Omental fat pad (tissue), 4 donors: ENCODE measurements at places on chromosomes 2 and 18. TPM values are rescaled to one million over a fixed set of nuclear protein-coding genes. Genes with fewer than 3 reads are reported as not detected.

ARID5A gene
- 26.2 TPM for total RNA-seq

PHLPP1 gene
- total RNA-seq, result 18.0 TPM

ITPRIPL1 gene
- total RNA-seq, result 6.7 TPM

ITGB6 gene
- not detected for total RNA-seq

GALR1 gene
- total RNA-seq, result not detected

TFCP2L1 gene
- 2.0 TPM for total RNA-seq

HOXD10 gene
- 1.1 TPM for total RNA-seq

TGFA gene
- total RNA-seq, result 1.2 TPM

NT5C1B gene
- total RNA-seq, result not detected

MYO5B gene
- 31.0 TPM for total RNA-seq

DNA sequence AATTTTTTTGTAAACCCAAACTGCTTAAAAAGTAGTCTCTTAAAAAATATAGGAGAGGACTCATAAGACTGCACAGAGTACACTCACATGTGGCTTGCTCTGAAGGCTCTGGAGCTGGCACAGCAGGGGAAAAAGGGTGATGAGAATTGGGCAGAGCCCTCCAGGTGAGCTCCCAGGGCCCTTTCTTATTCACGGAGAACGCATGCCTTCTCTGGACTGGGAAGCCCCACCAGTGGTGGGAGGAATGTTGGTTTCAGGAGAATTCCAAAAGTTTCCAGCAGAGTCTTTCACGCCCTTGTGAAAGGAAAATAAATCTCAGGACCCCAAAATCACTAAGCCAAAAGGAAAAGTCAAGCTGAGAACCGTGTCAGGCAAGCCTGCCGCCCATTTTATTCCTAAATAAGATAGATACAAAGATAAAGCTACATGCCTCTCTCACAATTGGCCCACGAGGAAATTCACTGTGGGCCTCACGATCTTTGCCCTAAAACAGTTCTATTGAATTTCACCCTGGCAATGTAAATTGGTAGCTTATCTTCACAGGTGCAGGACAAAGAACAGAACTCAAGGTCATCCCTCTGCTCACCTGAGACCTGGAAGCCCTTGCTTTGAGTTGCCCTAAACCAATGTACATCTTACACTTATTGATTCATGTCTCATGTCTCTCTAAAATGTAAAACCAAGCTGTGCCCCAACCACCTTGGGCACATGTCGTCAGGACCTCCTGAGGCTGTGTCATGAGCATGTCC is 15.5 kb upstream of the MC5R start:
- no peak for DNase-seq

DNA sequence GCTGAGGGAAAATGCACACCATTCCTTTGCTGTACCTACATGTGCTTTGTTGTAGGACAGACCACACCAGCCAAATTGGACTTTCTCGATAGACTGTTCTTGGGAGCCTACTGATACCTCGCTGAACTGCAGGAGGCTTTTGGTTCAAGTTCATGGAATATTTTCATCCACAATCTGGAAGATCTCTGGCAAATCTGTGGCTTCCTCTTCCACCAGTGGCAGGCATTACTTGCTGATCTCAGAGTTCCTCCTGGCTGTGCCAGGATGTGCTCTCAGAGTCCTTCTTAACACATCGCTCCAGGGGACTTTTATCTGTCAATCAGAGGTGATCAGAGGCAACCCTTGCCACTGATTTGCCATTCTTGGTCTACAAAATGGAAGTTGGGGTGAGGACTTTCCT is 87.7 kb downstream of the PTGR3 start:
- DNase-seq, result no peak

DNA sequence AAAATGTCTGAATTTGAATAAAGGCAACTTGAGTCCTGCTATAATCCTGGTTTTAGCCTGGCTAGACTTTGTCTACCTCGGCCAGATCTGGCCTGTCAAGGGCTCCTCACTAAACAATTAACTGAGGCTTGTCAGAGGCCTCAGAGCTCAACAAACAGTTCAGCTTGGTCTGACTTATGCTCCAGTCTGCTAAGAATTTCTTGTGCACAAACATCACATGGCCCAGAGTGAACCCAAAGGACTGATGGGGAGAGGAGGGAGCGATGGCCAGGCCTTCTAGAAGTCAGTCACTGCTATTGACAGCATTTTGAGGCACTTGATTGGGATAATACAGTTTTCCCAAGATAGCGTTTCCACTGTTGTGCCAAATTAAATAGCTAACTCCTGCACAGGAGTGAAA is 555.1 kb upstream of the ID2 start:
- DNase-seq, result no peak

- no peak for DNase-seq
Measured at GRCh38 chr18:57831597-57832377, 28.7 kb upstream of the ATP8B1 start.

GRCh38 chr2:120310136-120310535 is 35.8 kb upstream of the INHBB start:
- DNase-seq, result no peak

- DNase-seq, result no peak
Measured at GRCh38 chr2:32683520-32684086, 55.8 kb downstream of the TTC27 start.

- DNase-seq, result no peak
Measured at GRCh38 chr18:47602273-47602897, 328.1 kb downstream of the SMAD2 start.

DNA sequence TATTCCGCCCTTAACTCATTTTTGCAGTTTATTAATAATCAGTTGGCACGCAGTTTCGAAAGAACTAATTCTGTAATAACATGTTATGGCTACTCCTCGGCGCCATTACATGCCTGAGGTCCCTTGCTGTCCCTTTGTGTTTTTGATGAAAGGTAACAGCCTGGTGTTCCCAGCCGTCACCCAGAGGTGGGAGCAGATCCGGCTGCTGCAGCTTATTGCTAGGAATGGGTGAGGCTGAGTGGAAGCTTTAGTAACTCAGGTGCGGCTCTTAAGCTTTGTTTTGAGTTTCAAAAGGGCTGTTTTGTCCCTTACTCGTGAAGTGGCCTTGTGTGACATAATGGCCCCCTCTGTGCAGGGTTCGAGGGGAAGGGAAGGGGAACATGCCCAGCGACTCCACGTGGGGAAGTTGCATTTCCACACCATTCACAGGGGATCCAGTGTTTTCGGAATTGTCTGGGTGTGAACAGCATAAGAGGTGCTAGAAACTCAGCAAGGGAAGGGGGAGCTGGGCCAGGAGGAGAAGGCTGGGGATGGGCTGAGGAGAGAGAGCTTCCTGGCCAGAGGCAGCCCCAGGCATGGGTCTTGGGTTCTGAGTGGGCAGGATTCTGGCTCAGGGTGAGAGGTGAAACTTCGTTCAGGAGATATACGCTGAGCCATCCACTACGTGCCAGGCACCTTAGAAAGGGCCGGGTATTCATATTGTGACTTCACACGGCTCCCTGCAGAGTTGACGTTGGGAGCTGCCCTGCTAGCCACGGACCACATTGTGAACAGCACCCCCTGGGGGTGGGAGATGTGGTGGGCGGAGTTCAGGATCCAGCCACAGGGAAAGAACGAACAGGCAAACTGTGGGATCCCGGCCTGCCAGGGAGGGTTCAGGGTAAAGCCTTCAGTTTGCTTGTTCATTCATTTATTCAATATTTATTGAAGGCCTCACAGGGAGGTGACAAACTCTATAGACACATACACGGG is 84.4 kb downstream of the TGOLN2 start:
- DNase-seq, result peak; percentile 39

GRCh38 chr2:20641123-20641985 is 9.5 kb downstream of the HS1BP3 start:
- DNase-seq, result no peak

DNA sequence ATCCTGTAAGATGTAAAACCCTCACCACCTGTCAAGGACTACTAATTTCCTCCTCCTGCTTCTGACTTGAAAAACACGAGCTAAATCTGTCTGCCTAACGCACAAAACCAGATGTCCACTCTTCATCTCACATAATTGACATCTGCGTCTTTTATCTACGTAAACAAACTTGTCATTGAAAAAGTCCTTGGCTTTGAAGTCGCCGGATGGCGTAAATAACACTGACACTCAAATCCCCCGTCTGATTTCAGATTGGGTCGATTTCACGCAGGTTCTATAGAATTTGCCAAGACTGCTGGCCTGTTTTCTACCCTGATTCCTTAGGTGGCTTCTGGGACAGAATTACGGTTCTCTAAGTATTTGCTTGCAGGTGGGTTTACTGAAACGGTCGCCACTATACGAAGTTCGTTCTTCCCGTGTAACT is 539 bp upstream of the MOB4 start:
- no peak for DNase-seq

DNA sequence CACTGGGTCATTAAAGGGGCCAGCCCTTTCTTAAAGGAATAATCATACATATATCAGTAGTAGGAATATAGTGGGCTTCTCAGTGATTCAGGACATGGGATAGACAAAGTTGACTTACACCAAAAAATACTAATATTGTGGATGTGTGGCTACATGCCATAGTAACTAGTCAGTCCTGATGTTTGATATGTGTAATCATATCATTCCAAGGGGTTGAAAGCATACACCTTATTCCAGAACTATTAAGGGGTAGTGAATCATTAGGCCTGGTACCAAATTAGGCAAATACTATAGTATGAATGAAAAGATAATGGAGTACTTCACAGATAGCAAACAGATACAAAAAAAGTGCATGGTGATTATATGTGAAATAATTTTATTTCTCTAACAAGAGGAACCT is 814.9 kb upstream of the NRXN1 start:
- DNase-seq, result no peak

GRCh38 chr2:233053928-233054784 is 6.0 kb upstream of the INPP5D start:
- DNase-seq, result no peak

- no peak for DNase-seq
Measured at GRCh38 chr2:24510771-24511170, 19.7 kb downstream of the NCOA1 start.

GRCh38 chr2:30661173-30662107 is 145.8 kb downstream of the CAPN13 start:
- no peak for DNase-seq

GRCh38 chr2:205217004-205217403 is 465.3 kb upstream of the NRP2 start:
- DNase-seq, result no peak

DNA sequence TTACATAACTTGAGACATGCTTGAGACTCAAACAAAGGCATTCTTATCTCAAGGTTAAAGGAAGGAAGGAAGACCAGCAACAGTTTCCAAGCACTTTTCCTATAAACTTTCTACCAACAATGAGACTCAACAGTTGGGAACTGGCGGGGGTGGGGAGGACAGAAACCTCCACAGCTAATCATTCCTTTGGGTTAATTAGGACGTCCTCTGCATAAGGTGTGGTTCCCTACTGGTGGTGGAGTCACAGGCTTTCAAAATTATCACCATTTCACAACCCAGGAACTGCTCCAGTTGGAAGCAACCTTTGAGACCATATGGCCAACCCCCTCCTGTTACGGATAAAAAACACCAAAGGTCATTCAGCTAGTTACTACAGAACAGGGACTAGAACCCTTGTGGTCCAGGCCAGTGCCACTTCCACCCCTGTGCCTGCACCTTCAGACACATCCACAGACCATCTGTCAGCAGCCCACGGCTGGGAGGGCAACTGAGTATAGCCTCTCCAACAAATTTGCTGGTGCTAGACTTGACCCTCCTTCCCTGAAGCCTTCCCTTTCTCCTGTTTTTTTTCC is 30.1 kb upstream of the ATL2 start:
- DNase-seq, result no peak

DNA sequence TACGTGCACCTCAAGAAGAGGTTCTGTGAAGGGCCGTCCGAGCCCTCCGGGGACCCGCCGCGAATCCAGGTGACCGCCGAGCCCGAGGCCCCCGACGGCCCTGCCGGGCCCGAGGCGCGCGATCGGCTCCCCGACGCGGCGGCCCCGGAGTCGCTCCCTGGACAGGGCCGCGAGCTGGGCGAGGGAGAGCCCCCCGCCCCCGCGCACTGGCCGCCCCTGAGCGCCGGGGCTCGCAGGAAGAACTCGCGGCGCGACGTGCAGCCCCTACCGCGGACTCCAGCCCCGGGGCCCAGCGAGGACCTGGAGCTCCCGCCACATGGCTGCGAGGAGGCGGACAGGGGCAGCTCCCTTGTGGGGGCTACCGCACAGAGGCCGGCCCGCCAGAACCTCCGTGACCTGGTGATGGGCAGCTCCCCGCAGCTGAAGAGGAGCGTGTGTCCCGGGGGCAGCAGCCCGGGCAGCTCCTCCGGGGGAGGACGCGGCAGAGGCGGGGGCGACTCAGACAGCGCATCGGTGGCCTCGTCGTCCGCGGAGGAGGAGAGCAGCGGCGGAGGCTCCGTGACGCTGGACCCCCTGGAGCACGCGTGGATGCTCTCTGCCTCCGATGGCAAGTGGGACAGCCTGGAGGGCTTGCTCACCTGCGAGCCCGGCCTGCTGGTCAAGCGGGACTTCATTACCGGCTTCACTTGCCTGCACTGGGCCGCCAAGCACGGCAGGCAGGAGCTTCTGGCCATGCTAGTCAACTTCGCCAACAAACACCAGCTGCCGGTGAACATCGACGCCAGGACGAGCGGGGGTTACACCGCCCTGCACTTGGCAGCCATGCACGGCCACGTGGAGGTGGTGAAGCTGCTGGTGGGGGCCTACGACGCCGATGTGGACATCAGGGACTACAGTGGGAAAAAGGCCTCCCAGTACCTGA is 812 bp downstream of the SOWAHC start:
- no peak for DNase-seq

DNA sequence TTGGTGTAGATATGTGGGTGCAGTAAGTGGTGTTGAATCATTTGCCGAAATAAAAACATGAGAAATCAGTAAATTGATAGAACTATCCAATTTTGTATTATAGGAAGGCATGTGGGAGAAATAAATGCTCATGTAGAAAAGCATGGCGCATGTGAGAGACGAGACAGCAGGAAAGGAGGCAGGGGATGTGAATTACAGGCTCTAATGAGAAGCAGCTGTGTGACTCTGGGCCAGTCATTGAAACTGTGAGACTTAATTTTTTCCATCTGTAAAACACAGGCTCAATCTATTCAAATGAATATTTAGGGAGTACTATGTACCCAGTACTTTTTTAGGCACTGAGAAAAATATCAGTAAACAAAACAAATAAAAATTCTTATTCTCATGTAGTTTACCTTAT is 42.6 kb upstream of the MAP3K20 start:
- no peak for DNase-seq

- DNase-seq, result peak; percentile 94
Measured at GRCh38 chr18:3593904-3594759, 144.2 kb downstream of the TGIF1 start.

GRCh38 chr2:226772389-226773179 is 27.0 kb downstream of the IRS1 start:
- DNase-seq, result no peak

GRCh38 chr18:32875625-32876024 is 102.8 kb upstream of the KLHL14 start:
- no peak for DNase-seq

DNA sequence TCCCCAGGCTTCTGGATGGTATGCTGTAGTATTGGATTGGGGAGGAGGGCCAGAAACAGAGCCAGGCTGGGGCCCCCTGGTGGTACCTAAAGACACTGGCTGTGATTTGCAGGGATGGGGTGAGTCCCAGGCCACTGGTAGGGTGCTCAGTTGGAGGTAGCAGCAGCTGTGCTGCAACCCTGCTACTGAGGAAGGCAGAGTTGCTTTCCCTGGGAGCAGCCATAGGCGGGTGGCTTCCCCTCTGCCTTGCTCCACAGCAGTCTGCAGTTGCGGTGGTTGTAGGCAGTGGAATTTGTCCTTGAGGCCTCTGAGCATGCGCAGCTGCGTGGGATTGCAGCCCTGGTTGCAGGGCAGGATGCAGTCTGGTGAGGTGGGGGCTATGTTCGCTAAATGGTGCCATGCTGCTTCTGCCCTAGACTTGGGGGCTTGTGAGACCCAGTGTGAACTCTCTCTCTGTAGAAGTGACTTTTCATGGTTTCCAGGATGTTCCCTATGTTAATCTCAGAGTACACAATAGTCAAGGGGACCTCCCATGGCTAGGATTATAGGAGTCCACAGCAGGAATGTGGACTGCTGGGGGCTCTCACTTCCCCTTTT is 443.5 kb downstream of the XIRP2 start:
- DNase-seq, result no peak
